Endothelial cell (in vitro differentiated cells): ENCODE measurements at places on chromosomes 3 and 15.

GRCh38 chr3:56890448-56891091 is 88.8 kb upstream of the ARHGEF3 start:
- no peak for DNase-seq

DNA sequence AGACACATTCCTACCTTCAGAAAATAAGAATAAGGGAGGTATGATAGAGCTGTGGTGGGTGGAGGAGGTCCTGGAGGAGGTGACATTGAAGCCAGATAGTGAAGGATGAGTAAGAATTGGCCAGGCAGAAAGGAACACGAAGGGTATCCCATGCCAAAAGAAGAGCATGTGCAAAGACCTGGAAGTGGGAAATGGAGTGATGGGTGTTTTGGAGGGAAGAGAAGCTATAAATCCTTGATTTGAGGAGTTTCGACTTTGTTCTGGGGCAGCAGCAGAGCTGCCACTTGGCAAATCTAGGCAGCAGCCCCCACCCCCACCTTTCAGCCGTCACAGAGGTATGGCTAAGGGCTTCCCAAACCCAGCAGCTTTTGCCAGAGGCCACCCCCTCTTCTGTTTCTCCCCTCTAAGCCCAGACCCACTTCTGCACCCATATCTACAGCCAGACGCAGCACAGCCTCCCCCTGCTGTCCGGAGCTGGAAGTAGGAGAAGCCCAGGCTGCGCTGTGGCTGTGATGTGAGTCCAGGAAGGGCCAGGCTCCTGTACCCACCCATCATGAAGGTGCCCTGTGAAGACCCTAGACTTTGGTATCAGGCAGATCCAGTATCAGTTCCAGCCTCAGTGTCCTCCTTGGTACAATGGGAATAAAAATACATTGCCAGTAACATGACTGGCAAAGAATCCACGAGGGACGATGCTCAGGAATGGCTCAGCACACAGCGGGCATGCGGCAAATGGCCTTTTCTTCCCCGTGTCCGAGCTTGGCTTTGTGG is 188.7 kb upstream of the LINGO1 start:
- DNase-seq, result peak; percentile 84

DNA sequence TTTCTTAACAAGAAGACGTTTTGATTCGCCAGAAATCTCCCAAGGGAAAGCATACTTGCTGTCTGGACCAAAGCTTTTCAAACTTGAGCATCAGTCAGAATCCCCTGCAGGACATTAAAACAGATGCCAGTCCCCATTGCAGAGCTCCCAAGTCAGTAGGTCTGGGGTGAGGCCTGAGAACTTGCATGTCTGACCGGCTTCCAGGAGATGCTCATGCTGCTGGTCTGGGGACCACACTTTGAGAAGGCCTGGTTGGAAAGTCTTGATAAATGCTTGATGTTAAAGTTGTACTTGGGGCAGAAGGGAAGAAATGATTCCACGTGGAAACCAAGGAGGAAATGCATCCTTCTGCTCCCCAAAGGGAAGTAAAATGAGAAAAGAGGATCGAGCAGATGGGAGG is 24.3 kb upstream of the CAV3 start:
- no peak for DNase-seq

- DNase-seq, result no peak
Measured at GRCh38 chr3:101413656-101414055, 93.3 kb upstream of the IMPG2 start.

DNA sequence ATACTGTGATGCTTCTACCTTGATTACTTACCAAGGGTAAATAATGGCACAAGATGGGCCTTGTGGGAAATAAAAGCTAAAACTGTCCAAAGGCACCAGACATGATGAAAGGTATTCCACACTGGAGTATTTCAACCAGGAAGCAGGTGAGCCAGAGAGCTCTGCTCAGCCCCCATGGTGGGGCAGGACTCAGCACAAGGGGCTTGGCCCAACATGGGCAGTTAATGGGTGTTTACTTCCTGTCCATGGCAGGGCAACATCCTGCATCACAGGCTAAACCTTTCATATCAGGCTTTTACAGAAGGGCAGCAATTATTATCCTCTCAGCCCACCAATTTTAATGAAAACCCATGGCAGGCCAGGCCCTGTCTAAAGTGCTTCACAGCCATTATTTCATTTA is 38.2 kb downstream of the MAGI1 start:
- DNase-seq, result no peak

DNA sequence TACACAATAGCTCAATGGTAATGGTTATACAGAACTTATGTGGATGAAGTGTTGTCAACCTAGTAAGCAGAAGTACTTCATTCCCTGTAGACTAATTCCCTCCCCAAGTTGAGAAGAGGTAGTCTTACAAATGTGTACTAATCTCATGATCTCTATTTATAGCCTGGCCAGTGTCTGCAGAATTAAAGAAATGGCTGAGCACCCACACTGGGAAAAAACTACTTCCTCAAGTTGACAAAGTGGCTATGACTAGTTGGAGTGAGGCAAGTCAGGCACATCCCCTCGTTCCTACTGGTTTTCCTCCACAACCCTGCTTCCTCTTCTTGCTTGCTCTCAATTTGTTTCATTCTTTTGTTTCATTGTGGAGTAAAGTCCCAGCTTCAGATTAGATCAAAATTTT is 566.7 kb upstream of the ZNF717 start:
- DNase-seq, result no peak

GRCh38 chr3:64935971-64936370 is 248.2 kb upstream of the ADAMTS9 start:
- no peak for DNase-seq

GRCh38 chr3:131794766-131795388 is 239.9 kb downstream of the CPNE4 start:
- DNase-seq, result peak; percentile 58

GRCh38 chr3:129045675-129046036 is 14.9 kb upstream of the GP9 start:
- DNase-seq, result no peak

DNA sequence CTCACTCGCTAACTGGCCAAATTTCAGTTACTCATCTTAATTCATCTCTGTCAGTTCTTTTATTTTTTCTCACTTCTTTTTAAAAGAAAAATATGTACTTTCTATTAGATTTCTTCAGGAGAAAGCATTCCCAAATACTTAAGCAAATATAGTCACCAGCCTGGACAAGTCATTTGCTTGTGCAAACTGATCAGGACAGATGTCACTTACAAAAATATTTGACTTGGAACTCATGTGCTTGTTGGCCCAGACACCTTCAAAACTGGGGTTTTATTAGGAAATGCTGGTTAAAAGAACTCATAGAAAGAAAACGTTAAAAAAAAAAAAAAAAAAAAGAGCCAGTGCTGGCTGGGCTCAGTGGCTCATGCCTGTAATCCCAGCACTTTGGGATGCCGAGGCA is 31.3 kb upstream of the FOXP1 start:
- DNase-seq, result no peak

GRCh38 chr3:181326637-181327223 is 337.2 kb upstream of the DNAJC19 start:
- DNase-seq, result peak; percentile 10

GRCh38 chr3:113514265-113514769 is 639 bp downstream of the SPICE1 start:
- no peak for DNase-seq

DNA sequence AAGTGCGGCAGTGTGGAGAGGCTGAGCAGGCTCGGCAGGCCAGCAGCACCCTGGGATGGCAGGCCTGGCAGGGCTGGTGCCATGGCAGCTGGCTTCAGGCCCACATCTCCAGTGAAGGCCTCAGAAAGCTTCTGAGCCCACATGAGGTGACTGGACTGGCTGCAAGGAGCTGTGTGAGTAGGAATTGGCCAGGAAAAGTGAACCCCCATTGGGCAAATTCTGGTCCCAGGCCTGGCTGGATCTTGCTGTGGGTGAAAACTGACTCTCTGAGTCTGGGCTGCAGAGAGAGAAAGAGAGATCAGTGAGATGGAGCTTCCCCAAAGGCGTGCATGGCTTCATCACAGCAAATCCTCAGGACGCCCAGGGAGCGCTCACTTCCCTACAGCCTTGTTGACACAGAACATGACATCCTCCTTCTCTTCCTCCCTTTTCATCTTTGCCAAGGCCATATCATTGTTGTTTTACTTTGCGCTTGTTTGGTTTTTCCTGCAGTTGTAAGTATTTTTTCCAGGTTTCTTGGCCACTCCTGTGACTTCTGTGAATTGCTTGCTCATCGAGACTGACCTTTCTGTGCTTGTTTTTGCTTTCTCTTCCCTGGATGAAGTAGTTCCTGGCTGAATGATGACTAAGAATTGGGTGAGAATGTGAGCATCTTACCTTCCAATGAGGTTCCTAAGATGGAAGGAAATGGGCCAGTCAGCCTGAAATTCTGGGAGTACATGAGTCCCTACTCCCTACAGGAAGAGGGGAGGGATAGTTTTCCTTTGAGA is 299.1 kb downstream of the TLE3 start:
- peak; percentile 9 for DNase-seq

GRCh38 chr3:170610321-170610884 is 24.5 kb upstream of the SLC7A14 start:
- DNase-seq, result no peak

DNA sequence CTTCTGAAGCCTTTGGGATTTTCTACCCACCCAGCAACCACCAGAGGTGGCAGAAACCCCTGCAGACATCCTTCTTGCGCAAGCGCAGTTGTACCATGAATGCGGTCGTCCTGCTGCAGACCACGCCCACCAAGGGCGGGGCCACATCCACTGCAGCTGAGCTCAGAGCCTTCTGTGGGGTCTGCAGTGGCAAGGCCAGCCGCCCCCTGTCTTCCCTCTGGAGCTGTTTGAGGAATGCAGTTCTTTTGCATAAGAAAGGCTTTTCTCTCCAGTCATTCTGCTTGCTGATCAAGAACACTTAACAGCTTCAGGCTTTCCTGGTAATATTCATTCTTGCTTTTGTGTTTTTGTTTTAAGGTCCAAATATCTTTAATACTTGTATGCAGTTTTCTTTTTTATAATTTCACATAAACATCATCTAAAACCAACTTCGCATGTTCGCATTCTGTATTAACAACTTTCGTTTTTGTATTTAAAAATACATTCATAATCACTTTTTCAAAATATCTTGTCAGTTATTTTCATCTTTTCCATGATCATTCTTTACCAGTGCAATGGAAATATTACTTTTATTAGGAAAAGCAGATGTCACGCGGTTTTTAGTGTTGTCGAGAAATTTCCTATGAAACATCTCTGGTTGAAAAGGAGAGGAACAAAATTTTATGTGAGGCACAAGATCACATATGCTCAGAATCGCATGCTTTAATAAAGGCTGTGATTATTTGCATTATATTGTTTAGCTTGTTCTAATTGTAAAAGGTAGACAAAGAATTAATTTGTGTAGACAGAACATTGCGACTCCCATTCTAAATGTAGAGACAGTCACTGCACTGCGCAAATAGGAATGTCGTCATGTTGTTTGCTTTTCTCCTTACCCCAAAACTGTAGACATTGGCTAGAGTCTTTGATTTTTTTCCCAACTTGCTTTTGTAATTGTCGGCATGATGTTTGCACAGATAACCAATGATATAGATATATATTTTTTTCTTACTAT is 98.1 kb upstream of the SNRPN start:
- DNase-seq, result peak; percentile 85

DNA sequence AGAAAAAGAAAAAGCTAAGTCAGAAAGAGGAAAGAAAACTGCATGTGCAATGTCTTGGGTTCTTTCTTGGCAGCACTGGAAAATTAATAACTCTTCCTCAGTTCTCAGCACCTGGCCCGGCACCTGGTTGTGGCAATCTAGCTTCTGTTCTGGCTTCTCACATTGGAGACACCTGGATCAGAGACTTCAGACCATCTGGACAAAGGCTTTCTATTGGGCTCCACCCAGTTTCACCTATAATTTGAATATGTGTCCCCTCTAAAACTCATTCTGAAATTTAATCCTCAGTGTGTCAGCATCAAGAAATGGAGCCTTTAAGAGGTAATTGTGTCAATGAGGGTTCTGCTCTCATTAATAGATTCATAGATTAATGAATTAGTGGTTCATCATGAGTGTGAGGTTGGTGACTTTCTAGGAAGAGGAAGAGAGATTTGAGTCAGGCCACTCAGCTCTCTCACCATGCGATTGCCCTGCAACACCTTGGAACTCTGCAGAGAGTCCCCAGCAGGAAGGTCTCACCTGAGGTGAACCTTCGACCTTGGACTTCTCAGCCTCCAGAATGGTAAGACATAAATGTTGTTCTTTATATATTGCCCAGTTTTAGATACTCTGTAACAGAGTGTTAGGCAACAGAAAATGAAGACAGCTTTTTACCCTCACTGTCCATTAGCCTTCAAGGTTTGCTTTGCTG is 679.9 kb downstream of the NTRK3 start:
- DNase-seq, result no peak

GRCh38 chr3:71258116-71258515 is 325.4 kb downstream of the FOXP1 start:
- DNase-seq, result no peak

- DNase-seq, result no peak
Measured at GRCh38 chr3:107942244-107942643, 148.6 kb downstream of the CD47 start.

DNA sequence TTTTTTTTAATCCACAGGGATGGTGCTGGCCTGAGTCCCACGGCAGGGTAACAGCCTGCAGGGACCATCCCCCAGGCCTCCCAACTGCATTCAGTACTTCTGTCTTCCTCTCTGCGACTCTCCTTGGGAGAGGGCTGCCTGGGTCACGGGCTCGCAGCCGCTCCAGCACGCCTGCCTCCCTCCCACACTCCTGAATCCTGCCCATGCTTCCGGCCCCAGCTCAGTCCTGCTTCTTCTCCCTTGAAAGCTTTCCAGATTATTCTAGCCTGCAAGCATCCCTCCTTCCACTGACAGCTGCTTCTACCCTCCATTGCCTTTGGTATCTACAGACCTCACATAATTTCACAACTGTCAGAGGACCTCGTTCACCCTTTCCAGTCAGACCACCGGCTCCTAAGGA is 32.4 kb downstream of the MEGF11 start:
- DNase-seq, result no peak

DNA sequence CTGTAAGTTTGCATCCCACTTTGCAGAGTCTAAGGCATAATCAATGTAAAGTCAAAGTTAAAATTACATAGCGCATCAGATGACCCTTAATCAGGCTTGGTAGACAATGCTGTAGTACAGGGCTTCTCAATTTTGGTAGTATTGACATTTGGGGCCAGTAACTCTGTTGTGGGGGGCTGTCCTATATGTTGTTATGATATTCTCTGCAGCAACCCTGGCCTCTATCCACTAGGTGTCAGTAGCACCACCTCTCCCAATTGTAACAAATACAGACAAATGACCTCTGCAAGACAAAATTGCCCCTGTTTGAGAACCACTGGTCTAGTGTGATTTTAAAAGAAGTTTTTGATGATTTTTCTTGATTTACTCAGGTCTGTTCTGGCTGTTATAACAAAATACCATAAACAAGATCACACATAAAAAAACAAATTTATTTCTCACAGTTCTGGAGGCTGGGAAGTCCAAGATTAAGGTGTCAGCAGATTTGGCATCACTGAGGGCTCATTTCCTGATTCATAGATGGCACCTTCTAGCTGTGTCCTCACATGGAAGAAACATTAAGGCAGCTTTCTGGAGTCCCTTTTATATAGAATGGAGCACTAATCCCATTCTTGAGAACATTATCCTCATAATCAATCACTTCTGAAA is 37.6 kb upstream of the SLC9A9 start:
- DNase-seq, result peak; percentile 8

- no peak for DNase-seq
Measured at GRCh38 chr3:158452334-158452733, 118.7 kb upstream of the MLF1 start.

- DNase-seq, result no peak
Measured at GRCh38 chr15:99511531-99511865, 54.3 kb upstream of the MEF2A start.
